Activated CD4-positive, CD25-positive, alpha-beta regulatory T cell treated with anti-CD3 and anti-CD28 coated beads, Interleukin-2, amount 50 U/mL, for 72 hours (primary cell): ENCODE measurements at places on chromosomes 4 and X.
A peak's percentile ranks its signal among the peaks of the same experiment; 100 is the strongest.

- no peak for DNase-seq
Observed at GRCh38 chrX:36898301-36898700, 109.9 kb upstream of the FAM47C start.

- DNase-seq: no peak
Observed at GRCh38 chr4:45324455-45325417, 598.4 kb upstream of the GNPDA2 start.

GRCh38 chrX:48466696-48467095 is 3.4 kb downstream of the SLC38A5 start:
- DNase-seq: peak; percentile 48

GRCh38 chrX:72477781-72478181 is 94.9 kb downstream of the HDAC8 start:
- no peak for DNase-seq

- DNase-seq: no peak
Observed at GRCh38 chr4:183770906-183771305, 111.8 kb downstream of the TRAPPC11 start.

GRCh38 chr4:108453366-108453765 is 167.0 kb upstream of the RPL34 start:
- no peak for DNase-seq

GRCh38 chr4:137065311-137065710 is 467.0 kb downstream of the PCDH18 start:
- DNase-seq: no peak

GRCh38 chr4:55989766-55990165 is 41.0 kb downstream of the CEP135 start:
- no peak for DNase-seq
